ENCODE measurements at places on chromosomes 5 and 9.

DNA sequence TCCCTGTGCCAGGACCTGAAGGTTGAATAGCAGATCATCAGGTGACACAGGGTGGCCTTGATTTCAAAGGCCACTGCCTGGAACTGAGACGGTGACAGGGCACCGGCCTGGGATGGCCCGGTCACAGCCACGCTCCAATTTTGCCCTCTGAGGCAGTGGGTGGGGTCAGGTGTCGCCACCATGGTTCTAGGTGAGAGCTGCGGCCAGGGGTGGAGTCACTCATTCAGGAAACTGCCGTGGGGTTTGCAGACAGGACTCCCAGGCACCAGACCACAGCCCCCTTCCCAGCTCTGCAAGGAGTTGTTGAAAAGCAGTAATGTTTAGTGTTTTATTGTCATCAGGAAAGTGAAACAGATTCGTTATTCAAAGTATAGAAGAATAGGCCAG lies 17.3 kb upstream of the RNU6ATAC start:
- peak; percentile 21 for DNase-seq

DNA sequence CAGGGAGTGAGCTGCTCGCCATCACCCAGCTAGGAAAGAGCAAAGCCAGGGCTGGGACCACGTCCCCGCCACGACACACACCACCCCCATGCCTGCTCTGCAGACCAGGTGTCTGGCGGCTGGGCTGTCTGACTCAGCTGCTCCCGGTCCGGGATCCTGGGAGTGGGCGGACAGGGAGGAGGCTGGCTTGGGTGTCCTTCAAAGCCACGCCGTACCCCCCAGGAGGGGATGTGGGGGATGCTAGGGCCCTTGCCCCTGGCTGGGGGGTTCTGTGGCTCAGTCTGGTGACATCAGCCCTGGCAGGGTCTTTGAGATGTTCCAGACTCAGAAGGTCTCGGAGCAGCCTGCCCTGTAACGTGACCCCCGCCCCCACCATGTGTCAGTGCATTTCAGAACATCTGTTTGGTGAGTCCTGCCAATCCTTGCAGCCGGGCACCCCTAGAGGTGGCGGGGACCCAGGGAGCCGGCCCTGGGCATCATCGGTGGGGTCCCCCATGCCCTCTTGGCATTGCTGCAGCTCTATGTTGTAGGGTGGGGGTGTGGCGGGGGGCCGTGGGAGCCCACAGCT lies 62.3 kb downstream of the HMCN2 start:
- no peak for DNase-seq

DNA sequence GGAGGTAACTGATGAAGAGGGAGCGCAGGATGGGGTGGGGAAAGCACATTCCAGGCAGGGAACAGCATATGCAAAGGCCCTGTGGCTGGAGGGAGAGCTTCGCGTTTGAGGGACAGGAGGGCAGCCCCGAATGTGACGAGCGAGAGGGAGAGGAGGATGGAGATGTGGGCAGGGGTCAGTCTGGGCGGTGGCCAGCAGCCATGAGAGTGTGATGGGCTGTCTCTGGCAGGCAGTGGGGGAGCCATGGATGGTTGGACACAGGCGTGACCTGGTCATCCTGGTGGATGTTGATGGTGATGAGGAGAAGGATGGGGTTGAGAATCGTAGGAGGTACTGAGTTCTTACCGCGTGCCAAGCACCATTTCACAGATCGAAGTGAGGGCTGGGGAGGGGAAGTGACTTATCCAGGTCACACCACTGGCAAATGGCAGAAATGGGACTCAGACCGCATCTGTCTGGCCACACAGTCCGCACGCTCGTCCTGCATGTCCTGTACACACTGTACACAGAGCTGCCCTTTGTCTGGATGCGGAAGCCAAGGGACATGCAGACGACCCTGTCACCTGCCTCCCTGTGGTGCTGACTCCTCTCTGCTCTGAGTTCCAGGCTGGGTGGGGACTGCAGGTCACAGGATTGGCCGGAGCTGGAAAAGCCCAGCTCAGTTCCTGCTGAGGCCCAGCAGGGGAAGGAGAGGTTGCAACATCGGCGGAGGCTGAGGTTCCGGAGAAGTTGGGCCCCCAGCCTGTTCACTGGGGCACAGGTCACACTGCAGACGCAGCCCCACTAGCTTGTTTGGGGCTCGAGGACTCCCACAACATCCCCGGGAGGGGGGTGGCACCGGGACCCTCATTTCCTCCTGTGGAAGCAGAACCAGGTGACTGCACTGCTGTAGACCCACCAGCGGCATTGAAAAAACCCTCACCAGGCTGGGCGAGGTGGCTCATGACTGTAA lies 165.6 kb upstream of the IER5L start:
- DNase-seq = no peak

DNA sequence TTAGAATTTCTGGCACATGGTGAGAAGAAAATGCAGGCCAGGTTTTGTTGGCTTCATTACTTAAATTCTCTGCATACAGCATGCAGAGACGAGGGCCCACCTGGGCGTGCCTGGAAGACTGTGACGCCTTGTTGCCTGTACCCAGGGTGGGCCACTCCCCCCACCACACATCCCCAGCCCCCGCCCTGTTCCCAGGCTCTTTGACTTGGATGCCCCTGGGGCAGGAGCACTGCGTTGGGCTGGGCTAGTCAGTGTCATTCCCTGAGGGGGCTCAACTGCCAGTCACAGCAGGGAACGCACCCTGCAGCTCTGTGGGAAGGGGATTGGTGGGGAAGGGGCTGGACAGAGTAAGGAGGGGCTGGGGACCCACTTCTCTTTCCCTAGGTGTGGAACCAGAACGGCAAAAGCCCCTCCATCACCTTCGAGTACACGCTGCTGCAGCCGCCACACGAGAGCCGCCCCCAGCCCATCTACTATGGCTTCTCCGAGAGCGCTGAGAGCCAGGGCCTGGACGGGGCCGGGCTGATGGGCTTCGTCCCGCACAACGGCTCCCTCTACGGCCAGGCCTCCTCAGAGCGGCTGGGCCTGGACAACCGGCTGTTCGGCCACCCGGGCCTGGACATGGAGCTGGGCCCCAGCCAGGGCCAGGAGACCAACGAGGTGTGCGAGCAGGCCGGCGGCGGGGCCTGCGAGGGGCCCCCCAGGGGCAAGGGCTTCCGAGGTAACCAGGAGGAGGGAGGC lies 19.6 kb downstream of the ADAMTSL2 start:
- DNase-seq = no peak

GRCh38 chr9:17422994-17423680 lies 155.7 kb upstream of the SH3GL2 start:
- DNase-seq = no peak

GRCh38 chr5:172840432-172841154 lies 6.5 kb downstream of the ERGIC1 start:
- DNase-seq = no peak

GRCh38 chr5:65161655-65162054 lies 320.1 kb downstream of the ADAMTS6 start:
- DNase-seq = no peak

- no peak for DNase-seq
Measured at GRCh38 chr5:30937070-30937469, 256.4 kb upstream of the CDH6 start.

DNA sequence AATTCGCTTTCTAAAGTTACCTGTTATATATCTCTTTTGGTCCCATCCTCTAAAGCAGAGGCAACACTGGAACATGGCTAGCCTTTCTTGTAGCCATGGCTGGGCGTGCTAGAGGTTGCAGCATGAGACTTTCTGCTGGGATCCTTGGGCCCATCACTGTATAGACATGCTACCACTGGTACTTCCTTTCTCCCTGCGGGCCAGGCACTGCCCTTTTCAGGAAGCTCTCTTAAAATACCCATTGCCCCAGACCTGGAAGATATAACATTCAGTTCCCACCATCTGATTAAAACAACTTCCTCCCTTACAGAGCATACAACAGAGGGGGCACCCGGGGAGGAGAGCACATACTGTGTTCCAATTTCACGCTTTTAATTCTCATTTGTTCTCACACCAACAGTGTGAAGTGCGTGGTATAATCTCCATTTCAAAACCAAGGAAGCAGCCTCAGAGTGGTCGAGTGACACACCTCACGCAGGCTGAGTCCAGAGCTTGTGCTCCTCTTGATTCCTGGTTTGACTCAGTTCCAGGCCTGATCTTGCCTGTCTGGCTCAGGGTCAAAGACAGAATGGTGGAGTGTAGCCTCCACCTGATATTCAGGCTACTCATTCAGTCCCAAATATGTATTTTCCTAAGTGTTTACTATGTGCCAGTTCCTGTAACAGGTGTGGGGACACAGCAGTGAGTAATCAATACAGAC lies 22.6 kb downstream of the PTGS1 start:
- DNase-seq = no peak

- no peak for DNase-seq
Measured at GRCh38 chr5:78922879-78923621, 62.1 kb downstream of the ARSB start.

DNA sequence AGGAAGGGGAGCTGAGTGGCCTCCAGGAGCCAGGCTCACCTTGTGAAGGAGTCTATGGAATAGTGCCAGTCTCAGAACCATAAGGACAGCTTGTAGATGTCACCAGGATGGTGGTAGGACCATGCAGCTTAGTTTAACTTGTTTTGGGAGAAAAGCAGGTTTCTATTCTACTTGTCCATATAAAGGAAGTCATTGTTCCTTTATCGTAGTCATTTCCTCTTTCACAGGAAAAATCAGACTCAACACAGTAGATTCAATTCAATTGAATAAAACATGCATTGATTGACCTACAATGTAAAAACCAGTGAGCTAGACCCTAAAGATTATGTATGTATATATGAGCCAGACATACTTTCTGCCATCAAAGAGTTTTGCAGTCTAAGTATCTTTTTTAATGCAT lies 53.3 kb downstream of the MEGF10 start:
- DNase-seq = no peak

DNA sequence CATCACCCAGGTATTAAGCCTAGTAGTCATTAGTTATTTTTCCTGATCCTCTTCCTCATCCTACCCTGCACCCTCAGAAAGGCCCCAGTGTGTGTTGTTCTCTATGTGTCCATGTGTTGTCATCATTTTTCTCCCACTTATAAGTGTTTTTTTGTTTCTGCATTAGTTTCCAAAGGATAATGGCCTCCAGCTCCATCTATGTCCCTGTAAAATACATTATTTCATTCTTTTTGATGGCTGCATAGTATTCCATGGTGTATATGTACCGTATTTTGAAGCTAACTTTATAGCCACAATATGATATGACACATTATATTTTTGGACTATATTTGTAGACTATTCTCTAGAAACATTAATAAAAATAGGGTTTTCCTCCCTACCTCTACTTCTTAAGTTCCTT lies 324.4 kb upstream of the EDIL3 start:
- no peak for DNase-seq

- DNase-seq = no peak
Measured at GRCh38 chr9:92760494-92760893, 4.1 kb downstream of the BICD2 start.

DNA sequence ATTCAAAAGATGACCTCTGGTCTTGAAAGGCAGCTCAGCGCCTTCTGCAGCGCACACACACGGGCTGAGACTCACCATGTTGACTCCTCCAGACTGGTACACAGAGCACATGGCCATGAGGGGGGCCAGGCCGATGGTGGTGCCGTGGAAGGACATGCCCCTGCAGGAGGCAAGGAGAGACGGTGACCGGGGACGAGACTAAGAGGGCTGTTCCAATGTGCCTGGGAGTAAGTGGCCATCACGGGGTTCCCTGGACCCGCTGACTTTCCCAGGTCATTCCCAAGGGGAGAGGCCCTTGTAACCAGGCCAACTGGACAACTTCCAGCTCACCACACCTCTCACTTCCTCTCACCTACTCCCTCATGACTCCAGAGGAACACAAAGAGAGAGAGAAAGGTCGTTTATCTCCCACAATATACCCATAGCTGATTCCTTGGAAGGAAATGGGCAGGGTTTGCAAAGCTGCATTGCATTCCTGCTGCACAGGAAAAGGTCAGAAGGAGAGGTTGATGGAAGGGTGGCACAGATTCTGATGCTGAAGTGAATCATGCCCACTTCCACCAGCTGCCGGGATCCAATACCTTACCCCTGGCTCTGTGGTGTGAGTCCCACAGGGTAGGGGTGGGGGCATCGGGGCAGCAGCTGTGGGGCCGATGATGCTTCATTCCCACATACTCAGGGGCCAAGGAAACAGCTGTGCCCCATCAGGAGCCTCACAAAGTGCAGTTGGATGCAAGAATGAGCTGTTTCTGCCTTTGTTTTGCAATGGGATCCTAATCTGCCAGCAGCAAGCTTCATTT lies 47.2 kb downstream of the NIPAL4 start:
- DNase-seq = no peak

DNA sequence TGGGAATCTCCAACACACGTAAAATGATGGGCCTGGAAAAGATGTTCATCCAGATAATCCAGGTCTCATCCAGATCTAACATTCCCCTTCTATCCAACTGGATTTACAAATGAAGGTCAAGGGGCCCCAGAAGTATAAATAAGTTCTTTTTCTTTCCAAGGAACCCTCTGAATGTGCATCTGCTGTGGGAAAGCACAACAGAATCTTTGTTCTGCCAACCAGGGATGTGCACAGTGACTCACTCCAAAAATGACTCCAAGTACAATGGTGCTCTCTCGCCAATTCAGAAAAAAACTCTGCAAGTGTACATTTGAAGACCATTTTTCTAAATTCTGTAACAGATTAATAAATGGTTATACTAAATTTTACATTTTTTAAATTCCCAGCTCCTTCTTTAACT lies 12.4 kb downstream of the RAPGEF6 start:
- DNase-seq = no peak

- no peak for DNase-seq
Measured at GRCh38 chr5:151697452-151697851, 10.7 kb upstream of the SPARC start.

DNA sequence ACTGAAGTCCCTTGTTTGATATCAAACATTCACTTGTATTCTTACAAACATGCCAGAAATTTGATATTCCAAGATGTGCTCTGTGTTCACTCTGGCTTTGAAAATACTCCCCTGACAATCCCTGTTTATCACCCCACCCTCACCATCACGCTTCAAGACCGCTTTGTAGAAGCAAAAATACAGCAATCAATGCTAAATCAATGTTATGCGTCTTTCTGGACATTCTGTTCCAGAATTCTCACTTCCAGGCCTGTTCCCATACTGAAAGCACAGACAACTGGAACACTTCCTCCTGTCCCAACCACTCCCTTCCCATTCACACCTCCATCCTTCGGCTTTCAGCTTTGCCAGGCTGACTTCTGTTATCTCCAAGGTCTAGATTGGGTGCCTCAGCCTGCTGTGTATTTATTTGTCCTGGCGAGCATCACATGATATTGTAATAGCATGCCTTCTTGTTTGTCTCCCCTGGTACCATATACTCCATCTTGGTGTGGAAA lies 72.8 kb downstream of the SNCAIP start:
- no peak for DNase-seq

DNA sequence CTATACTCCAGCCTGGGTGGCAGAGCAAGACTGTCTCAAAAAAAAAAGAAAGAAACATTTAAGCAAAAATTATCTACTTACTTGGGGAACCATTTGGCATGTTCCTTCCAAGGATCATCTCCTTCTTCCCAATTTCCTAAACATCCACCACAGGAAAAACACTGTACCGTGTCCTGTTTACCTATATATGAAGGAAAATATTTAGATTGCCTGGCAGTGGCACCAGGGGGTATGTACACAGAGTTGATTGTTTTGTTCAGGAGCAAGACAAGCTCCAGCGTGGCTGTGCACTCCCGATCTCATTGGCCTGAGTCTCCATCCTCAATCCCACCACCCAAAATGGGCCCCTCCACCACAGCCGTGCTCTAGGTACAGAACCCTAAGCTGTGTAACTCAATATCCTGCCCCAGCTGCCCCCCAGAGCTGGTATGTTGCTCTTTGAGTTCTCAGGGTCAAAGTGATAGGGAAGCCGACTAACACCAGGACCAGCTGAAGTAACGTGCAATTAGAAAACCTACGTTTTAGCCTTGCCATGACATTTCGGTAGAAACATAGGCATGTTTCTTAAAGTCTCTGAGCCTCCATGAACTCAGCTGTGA lies 13.8 kb downstream of the NAIP start:
- DNase-seq = no peak

GRCh38 chr9:79145442-79145841 lies 426.3 kb upstream of the TLE4 start:
- DNase-seq = no peak

Data from thymus (tissue), 14 donors.